ENCODE measurements at places on chromosomes 7 and 10.

GRCh38 chr10:101292194-101293006 is 61.6 kb upstream of the BTRC start:
- DNase-seq = no peak

- no peak for DNase-seq
Measured at GRCh38 chr7:141053626-141054025, 20.2 kb upstream of the TMEM178B start.

DNA sequence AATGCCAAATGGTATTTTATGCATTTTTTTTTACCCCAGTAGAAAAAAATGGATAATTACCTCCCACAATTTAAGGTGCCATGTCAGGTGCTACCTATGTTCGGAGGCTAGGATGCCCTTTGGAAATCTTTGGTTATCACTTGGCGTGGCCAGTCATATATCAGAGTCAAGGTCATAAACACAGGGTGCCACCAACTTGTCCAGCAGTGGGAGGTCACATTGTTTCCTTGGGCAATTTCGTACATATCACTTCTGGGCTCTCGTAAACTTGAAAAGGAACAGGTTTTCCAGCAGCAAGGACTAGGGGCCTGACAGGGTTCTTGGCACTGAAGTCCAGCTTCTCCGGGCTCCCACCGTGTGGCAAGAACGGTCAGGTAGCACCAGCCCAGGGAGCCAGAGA is 48.0 kb upstream of the BHLHA15 start:
- DNase-seq = no peak

GRCh38 chr10:132451506-132452215 is 54.7 kb downstream of the PWWP2B start:
- DNase-seq = no peak

DNA sequence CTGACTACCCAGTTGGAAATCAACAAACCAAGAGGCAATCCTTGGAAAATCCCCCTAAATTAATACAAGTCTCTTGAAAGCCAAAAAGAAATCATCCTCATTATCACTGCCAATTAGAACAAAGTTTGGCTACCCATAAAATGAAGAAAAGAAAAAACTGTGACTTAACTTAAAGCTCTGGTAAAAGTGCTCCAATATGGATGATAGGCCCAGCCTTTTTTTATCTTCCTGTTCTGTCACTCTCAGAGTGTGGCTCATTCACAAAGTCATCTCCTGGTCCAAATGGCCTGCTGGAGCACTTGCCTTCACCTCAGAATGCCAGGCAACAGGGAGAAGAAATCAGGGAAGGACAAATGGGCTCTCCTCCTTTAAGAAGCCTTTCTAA is 155.1 kb upstream of the GHITM start:
- DNase-seq = no peak

- DNase-seq = no peak
Measured at GRCh38 chr7:132482866-132483265, 93.4 kb downstream of the PLXNA4 start.

- no peak for DNase-seq
Measured at GRCh38 chr10:80411267-80411668, 2.9 kb downstream of the PRXL2A start.

DNA sequence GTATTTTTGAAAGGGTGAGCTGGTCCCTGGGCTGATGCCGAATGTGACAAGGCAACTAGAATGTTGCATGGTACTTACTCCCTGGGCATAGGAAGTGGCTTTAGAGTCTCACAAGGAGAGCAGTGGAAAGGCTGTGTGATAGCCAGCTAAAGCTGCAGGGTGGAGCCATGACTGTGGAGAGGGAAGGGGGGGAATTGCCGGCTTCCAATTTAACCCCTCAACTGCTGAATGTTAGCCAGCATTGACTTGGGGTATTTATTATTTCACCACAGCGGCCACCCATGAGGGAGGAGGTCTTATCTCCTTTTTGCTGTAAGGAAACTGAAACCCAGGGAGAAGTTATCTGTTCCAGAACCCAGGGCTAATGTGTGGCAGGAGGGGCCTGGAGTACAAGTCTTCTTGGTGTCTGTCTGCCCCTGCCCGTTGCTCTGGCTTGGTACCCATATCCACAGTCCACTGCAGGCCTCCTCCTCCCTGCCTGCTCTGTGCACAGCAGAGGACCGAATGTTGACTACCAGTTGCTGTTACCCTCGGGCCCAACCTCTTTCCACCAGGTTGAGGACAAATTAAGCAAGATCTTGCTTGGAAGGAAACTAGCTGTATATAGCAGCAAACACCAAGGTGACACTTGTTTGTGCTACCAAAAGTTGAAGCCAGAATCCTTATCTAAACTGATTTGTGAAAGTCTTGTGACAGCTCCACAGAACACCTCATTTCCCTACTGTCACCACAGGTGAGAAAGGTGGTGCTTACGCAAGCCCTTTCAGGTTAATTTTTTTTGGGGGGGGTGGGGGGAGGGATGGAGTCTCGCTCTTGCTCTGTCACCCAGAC is 37.6 kb downstream of the WBP1L start:
- no peak for DNase-seq

DNA sequence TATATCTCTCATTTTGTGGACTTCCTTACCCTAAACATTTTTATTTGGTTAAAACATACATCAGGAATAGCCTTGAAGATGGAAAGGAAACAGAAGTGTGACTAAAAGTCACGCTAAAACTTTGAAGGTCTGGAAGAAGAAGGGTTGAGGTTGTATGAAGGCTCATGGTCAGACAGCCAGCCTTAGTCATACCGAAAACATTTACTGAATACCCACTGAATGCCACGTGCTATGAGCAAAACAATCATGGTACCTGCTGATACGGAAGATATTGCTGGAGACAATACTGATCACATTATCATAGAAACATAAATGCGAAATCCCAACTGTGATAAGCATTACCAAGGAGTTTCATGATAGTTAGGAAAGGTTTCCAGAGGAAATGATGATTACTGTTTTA is 64.0 kb downstream of the PDZD8 start:
- no peak for DNase-seq

DNA sequence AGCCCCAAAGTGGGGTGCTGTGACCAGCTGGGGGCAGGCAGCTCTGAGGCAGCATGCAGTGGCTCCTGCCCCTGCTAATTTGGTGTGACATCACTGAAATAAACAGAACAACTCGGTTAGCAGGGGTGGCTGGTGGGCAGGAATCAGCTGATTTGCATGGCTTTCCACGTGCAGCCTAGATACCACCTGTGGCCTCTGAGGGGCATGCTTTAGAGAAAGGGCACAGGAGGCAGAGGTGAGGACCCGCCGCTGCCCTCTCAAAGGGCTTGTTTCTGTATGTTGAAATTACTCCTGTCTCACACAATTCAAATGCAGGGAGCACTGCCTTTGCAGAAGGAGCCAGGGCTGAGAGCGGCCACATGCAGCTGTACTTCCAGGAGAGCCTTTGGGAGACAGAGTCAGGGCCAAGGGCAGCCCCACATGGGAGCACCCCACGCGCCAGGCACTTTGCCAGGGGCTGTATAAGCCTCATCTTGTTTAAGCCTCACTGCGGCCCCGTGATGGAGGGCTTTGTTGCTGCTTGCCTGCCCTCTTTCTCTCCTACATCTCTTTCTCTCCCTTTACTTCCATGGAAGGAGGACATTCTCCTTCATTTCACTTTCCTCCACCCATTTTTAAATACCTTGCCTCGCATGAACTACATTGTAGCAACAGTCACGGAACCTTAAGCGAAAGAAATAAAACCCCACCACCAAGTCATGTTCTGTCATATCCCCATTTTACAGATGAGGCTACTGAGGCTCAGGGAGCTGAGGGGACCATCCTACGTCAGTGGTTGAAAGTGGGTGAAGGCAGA is 137.7 kb downstream of the ZMIZ1 start:
- DNase-seq = no peak

DNA sequence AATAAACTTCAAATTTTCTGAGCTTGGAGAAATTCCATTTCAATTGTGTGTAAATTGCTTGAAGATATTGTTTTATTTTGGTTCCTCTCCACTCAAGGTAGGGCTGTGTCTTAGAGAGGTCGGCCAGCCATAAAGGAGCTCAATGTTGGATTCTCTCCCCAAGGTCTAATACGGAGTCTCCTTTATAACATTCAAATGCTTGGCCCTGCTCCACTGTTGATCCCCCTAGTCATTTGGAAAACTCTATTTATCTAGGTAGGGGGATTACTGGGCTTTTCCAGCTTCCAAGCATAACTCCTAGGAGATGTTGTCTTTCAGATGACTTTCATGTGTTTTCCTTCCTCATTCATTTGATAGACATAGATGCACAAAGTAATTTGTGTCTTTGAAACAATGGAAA is 170.9 kb downstream of the LRMDA start:
- no peak for DNase-seq

GRCh38 chr7:72042855-72043254 is 369.3 kb downstream of the CALN1 start:
- no peak for DNase-seq

DNA sequence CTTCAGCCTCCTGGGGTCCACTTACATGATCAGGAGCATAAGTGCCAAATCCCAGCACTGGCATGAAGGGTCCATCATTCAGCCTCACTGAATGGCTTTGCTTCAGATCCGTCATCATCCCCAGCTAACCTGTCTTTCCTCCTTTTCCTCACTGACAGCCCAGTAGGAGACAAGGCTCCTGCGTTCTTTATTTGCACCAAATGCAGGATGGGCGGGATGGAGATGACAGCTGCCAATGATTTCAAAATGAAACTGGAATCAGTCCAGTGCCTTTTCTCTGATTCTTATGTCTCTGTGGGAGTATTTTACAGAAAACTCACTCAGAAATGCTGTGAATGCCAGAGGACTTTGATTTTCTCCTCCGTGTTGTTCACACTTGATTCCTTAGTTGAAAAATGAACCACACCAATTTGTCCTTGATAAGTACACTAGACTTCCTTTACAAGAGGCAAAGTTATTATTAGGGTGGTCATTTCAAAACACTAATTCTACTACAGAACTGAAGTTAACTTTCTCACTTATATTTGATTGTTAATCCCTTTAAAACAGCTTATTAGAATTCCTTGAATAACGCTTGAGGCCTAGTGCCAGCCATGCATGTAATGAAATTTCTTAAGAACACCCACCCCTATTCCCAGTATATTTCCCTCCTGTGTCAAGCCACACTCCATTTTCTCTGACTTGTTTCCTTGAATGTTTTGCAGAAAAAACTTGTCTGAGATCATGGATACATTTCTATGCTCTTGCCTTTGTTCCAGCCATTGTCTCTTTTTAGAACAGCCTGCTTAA is at the start of gene AKR1C8:
Gene AKR1C8, minus strand, starts transcription at position 164 of the 789 bp plus-strand sequence. Its CDS starts 46 bp downstream, at position 118.
- DNase-seq = no peak

GRCh38 chr10:123301077-123301857 is 147.1 kb downstream of the BUB3 start:
- DNase-seq = no peak

DNA sequence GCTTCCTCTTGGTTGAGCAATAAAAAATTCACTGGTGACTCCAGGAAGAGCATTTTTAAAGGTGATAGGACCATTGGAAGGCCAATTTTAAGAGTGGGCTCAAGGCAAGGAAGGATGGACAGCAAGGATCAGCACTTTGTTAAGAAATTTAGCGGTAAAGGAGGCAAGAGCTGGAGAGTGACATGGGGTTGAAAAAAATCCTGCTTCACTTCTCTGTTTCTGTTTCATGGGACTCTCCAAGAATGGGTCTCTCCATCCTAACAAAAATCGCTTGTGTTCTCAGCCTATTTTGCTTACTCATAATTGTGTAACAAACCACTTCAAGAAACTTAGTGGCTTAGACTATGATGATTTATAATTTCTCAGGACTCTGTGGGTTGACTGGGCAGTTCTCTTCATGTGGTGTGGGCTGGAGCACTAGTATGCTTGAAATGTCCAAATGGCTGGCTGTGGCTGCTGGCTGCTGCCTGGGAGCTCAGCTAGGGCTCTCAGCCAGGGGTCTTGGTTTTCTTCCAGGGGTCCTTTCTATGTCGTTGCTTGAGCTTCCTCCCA is 59.8 kb upstream of the ZNRF2 start:
- no peak for DNase-seq

DNA sequence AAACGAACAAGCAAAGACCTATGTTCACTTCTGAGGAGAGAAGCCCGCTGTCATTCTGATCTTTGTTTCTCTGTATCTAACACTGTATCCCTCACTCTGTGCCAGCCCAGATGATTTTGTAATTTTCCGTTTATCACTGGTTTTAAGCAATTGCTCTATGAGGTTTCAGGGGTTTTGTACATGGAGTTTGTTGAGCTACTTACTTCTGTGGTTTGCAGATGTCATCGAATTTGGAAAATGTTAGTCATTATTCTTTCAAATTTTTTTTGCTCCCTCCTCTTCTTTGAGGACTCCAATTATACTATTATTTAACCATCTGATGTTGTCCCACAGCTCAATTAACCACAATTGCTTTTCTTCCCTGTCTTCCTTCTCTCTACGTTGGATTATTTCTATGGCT is 650.9 kb upstream of the IGFBP3 start:
- DNase-seq = no peak

DNA sequence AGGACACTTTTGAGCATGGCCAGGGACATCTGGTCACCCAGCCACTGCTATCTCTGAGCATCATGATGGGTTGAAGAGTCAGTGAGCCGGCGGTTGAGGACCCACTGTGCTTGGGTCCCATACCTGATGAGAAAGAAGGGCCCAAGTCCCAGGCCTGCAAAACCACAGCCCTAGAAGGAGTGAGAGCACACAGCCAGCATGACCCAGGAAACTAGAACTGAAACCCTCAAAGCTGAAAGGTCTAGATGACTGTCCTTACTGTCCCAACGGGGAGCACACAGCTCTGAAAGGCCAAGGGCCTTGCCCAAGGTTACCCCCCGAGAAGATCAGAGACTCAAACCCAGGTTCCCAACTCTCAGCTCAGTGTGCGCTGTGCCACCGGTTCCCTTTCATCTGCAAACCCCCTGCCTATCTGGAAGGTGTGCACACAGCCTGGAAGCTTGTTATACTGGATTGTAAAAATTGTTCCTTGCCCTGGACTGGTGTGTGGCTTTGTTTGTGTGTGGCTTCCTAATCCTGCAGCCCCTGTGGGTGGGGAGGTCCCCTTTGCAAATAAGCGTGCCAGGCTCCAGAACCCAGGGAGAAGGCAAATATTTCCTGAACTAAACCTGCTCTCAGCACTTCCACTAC is 22.6 kb upstream of the PSAP start:
- DNase-seq = no peak

- no peak for DNase-seq
Measured at GRCh38 chr7:146216396-146217041, 99.9 kb downstream of the CNTNAP2 start.

GRCh38 chr7:157559596-157560257 is 222.9 kb downstream of the DNAJB6 start:
- DNase-seq = no peak

GRCh38 chr7:128114806-128115205 is 83.6 kb upstream of the LRRC4 start:
- no peak for DNase-seq

GRCh38 chr10:96513305-96513697 is 425 bp downstream of the TLL2 start:
- DNase-seq = no peak

Measured in stimulated activated CD8-positive, alpha-beta memory T cell treated with anti-CD3 and anti-CD28 coated beads, Interleukin-7, amount 100 ng/mL, for 24 hours (primary cell).